Calu3 (cell line): ENCODE measurements at places on chromosomes 5 and 9. TPM values are rescaled to one million over a fixed set of nuclear protein-coding genes. Genes with fewer than 3 reads are reported as not detected.

Gene SOX30
- total RNA-seq: 0.09 TPM in 1 of 2 replicates, not detected in the other

DNA sequence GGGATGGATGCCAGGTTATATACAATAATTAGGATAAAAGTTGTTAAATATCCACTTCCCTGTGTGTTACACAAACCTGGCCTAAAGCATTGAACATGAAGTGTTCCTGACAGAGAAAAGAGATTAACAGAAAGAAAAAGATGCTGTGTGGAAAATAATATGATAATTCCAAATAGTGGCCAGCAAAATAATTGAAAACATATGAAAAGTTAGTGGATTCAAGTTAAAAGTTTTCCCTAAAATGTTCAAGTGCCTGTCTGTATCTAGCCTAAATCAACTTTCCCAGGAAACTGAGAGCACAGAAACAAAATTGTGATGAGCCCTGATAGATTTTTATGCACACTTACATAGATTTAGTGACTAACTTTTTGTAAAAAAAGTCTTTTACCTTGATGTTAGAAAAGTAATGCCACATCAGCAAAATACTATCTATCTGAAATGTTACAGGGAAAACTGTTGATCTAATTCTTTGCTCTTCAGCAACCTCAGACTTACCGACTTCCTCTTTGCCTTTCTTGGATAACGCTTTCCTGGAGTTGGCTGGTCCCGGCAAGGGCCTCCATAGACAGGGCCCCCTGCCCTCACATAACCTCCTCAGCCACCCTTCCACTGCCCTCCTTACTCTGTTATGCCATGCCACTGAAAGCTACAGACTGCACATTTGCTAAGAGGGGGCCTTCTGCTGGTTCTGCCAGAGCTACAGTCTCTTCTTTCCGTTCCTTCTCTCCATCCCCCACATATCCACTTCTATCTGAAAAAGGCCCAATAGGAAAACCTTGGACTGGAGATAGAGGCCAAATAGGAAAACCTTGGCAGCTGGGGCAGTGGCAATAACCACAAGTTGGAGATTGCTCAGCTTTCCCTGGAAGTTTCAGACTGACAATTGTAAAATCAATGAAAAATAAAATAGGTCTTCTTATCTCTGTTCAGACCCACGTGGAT lies 44.4 kb downstream of the ZNF474 start:
- H3K4me3 ChIP-seq: no peak overlapping the region
- no peaks in the 10 kb centered on the region for H3K27me3 ChIP-seq
- H3K36me3 ChIP-seq: no peaks in the 10 kb centered on the region
- no peak for DNase-seq
- H3K4me1 ChIP-seq: no peaks in the 10 kb centered on the region
- H3K27ac ChIP-seq: no peak overlapping the region

GRCh38 chr5:142945845-142946244 lies 175.7 kb downstream of the ARHGAP26 start:
- H3K27ac ChIP-seq: no peak overlapping the region
- peaks cover 4% of the 10 kb centered on the region for H3K36me3 ChIP-seq
- H3K4me3 ChIP-seq: no peak overlapping the region
- no peak for DNase-seq

DNA sequence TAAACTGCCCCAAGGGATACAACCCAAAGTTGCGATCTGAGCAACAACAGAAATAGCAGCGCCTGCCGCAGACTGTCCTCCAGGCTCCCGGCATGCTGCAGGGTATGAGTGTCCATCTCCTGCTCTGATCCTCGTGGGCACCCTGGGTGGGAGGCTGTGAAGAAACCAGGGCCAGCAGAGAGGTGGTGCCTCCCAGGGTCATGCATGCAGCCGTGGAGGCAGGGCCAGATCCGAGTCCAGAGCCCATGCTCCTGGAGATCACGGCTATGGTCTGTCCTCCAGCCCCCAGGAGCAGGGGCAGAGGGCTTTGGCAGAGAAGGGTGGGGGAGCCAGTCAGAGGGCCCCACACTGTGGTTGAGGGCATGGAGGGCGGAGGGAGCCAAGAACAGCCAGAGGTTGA lies 29.0 kb downstream of the HRH2 start:
- no peak for DNase-seq
- no peaks in the 10 kb centered on the region for H3K4me1 ChIP-seq
- no peaks in the 10 kb centered on the region for H3K36me3 ChIP-seq
- no peak overlapping the region for H3K4me3 ChIP-seq
- H3K27me3 ChIP-seq: peaks cover 76% of the 10 kb centered on the region
